ENCODE measurements at places on chromosomes 11 and 22.
A peak's percentile ranks its signal among the peaks of the same experiment; 100 is the strongest.

GRCh38 chr11:1082728-1083620, 8.3 kb downstream of the MUC2 start:
- DNase-seq = no peak

DNA sequence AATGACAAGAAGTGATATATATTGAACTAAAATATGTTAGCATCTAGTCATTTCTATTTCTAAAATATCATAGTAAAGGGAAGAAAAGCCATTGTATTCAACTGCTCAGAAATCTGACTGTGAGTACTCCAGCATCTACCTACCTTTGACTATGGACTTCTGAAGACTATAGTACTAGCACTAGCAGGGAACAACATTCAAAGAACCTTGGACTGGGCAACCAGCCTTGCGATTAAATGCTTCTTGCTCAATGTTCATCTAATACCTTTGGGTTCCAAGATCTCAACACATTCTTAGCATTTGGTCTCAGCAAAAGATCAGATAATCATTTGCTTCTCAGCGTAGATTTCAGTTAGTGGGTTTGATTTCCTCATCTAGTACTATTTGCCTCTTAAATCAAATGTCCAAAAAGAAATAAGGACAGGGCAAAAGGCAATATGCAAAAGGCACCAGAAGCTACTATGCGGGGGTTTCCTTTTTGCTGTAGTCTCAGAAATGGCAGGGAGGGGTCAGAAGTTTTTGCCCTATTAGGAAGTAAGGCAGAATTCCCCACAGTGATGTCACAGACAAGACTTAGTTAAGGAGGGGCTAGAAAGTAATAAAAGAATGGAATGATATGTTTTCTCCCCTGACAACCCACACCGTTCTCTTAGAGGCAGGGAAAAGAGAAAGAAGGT, 80.6 kb downstream of the GAB2 start:
- DNase-seq = no peak

DNA sequence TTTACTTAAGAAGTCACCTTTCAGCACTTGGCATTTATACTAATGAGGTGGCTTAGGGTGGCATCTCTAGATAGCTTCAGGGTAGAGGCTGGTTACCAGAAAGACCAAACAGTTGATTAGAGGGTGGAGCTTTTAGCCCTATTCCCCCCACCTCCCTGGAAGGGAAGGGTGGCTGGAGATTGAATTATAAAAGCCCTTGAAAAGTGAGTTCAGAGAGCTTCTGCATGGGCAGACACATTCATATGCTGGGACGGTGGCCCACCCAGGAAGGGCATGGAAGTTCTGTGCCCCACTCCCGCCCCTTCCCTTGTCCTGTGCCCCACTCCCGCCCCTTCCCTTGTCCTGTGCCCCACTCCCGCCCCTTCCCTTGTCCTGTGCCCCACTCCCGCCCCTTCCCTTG, 244.2 kb downstream of the DDX10 start:
- no peak for DNase-seq

DNA sequence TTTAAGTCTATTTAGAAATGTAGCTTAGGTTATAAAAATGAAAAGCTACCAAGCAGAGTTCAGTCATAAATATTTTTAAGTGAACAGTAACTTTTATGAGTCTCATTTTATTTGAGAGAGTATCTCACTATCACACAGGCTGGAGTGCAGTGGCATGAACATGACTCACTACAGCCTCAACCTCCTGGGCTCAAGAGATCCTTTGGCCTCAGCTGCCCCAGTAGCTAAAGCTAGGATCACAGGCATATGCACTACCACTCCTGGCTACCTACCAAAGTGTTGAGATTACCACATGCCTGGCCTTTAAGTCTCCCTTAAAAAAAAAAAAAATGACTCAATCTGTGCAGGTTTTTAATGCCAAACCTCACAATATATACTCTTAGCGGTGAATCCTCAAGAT, 34.7 kb upstream of the CLNS1A start:
- DNase-seq = peak; percentile 22

DNA sequence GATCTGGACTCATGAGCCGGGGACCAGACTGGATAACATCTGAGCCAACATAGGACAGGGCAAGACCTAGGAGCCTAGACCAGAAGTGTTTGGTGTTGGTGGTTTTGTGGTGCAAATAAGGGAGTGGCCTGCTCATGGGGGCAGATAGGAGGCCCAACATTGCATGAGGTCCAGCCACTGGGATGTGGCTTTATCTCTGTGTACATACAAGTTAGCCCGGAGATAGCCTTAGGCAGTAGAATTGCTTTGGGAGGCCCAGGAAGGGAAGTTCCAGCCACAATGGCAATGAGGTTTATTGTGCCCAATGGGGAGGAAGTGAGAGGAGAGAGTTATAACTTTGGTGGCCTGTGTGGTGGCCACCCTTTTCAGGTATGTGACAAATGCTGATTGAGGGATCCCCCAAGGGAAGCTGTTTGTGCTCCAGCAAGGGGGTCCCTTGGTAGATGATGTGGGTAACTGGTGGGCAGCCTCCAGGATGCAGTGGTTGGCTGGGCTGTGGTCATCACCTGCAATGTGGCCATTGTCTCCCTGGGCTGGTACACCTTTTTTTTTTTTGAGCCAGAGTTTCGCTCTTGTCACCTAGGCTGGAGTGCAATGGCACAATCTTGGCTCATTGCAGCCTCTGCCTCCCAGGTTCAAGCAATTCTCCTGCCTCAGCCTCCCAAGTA, 6.4 kb downstream of the LMO2 start:
- DNase-seq = no peak

DNA sequence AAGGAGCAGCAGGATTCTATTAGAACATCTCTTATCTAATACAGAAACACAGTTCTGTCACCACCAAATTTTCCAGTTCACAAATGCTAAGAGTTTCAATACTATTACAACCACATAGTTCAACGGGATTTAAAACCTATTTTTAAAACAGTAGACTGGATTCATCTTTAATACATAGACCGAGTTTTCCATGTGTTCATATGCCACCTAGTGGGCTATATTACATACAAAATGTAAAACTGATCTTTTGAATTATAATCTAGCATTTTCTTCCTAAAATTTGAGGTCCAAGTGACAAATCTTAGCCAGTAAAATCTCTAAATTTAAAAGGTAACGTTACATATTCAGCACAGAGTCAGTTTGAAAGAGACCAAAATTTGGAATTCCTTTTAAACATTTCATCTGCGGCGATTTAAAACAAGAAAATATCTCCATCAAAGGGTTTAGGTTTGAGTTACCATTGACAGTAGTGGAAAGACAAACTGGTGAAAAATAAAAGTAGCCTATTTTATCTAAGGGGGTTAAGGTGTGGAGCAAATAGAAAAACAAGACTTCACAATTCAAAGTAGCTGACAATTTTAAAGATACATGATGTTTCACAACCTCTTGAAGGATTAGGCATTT, 269.3 kb upstream of the MPPED2 start:
- DNase-seq = peak; percentile 15

DNA sequence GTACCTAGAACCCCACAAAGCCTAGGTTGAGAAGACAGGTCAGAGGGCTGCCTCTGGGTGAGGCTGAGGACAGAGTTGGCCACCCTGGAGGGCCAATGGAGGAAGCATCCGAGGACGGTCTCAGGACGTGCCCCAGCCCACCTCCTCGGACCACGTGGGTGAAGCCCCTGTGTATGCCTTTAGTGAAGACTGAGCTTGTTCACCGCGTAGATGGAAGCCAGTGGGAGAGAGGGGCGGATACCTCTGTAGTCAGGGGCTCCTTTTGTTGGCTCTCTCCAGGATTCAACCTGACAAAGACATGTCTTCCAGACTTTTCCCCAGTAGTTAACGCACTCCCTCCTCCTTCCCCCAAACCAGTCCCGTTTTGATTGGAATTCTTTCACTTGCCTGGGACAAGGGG, 110.7 kb downstream of the ZBTB16 start:
- DNase-seq = no peak

DNA sequence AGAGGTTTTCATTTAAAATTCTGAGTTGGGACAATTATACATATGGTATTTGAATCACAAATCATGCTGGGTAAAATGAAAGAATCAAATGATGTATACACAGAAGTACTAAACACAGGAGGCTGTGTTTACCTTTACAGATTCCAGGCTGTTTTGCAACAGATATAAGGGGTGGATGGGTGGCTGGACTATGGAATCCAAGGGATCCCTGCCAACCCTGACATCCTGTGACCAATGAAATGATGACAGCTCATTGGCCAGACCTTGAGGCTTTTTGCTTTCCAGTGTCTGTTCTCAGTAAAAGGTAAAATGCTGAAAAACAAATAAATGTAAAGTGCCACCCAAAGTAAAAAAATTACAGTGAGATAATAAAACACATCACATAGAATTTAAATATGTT, 3.3 kb upstream of the DDI1 start:
- peak; percentile 16 for DNase-seq

GRCh38 chr11:9143721-9144120, 52.3 kb upstream of the SCUBE2 start:
- DNase-seq = no peak

DNA sequence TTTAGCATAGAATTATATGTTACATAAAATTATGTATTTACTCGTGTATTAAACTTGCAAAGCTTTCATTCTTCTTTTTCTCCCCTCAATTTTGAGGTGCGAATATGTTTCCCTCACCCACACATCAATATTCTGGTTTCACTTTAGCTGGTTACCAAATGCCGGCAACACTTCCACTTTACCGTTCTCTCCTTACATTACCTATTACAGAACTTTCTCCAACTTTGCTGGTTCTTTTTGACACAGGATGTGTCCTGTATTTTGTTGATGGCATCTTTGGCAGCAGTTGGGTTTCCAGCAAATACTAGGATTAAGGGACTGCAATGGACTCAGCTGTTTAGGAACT, 84.9 kb downstream of the PRR5L start:
- DNase-seq = no peak

DNA sequence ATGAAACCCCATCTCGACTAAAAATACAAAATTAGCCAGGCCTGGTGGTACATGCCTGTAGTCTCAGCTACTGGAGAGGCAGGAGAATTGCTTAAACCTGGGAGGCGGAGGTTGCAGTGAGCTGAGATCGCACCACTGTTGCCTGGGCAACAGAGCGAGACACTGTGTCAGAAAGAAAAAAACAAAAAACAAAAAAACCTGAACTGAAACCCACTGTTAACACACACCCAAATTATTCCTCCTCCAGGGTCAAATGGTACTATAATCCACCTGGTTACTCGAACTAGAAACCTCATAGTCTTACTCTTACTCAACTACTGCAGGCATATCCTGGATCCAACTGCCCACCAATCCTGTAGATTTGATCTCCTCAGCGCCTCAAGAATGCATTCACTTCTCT, 35.5 kb downstream of the USP28 start:
- no peak for DNase-seq

DNA sequence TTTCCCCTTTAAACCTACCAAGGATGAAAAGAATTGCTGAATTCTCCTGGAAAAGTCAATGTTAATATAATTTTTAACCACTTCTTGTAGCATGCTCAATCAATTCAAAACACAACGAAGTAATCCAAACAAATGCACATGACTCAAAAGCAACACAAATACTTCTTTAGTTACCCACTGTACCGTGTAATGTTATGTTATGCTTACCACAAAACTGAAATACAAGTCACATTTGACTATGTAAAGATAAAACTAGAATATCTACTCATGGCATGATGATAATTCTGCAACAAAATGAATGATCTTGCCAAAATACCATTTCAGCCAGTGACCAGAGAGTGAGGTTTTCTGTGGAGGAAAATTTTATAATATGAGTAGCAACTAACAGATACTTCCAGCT, 587.0 kb downstream of the DLG2 start:
- DNase-seq = peak; percentile 10

DNA sequence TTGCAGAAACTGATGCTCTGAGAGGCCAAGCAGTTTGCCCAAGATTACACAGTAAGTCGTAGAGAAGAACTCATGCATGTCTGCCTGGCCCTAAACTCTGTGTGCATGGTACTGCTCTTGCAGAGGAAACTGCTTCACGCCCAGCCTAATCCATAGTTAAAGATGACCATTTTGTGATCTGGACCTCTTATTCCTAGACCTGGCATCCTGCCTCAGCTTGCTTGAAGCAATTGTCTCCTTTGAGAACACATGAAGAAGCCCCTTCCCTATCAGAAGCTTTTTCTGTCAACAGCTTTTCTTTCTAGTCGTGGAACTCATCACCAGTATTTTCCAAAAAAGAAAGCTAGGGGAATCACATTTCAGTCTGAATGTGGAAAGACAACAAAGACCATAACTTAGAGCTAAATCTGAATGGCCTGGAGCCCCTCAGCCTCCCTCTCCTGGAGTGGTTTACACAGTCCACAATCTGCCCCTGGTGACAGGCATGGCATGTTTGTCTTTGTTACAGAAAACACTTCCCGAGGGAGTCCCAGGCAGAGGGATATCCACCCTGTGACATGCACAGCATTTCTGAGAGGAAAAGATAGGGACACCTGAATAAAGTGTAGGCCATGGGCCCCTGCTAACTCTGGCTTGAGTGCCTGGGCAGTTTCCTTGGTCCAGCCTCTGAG, 2.9 kb upstream of the FZD4 start:
- DNase-seq = no peak

All from kidney glomerular epithelial cell (primary cell).